A172 (cell line): ENCODE measurements at places on chromosomes 5 and 9. TPM values are rescaled to one million over a fixed set of nuclear protein-coding genes. Genes with fewer than 3 reads are reported as not detected.

DNA sequence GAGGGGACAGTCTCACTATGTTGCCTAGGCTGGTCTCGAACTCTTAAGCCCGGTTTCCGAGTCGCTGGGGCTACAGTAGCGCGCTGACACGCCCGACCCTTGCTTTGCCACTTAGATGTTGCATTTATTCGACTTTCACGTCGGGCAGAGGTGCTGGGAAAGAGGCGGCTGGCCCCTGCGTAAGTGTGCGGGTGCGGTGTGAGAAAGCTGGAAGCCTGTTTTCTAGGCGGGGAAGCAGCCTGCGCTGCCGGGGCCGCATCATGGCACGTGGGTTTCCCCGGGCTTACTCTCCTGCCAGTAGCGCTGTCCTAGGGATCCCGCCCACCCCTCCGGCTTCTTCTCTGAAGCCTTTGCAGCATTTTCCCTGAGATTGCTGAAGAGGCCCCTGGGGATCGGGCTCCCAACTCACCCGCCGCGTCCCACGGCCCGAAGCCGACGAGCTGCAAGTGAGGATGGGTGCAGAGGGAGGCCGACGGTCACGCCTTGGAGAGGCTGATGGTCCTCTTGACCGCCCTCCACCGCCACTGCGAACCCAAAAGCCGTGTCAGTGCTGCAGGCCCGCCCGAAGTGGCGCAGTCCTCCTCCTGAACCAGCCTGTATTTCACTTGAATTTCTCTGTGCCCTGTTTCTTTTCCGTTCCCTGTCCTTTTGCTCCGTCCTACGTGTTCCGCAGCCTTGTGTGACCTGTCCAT, 5.8 kb upstream of the TRIM41 start:
- peak; percentile 61 for DNase-seq

DNA sequence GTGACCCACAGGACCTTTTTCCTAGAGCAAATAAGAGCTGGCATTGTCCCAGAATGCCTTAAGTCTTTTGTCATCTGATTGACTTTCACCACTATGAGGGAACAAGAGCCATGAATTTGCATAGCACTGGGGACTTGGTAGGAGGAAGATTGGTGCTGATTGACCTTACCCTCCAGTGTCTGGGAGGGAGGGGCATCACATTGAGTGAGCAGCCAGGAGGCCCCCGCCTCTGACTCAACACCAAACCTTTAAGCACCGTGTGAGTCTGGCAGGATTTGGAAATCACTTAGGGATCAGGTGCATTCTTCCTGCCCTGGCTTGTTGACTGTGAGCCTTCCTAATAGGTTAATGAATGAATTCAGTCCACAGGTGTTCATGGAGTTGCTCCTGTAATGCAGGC, 40.7 kb downstream of the WNK2 start:
- DNase-seq = no peak

DNA sequence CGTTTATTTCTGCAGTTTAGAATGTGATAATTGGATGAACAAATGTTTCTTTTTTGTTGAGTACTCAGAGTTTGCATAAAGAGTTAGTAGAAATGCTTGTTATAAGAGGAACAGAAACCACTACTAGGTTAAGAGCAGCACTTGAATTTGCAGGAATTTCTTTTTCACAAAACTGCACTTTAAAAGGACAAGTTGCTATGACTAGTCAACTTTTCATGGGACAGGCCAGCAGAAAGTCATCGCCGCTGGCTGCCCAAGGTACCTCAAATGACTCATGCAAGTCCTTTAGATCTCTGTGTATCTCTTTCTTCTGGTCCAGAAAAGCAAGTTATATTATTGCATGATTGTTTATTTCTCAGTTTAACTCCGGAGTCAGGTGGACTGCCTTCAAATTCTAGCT, 97.3 kb upstream of the HMHB1 start:
- DNase-seq = peak; percentile 35

- DNase-seq = no peak
Measured at GRCh38 chr9:81202292-81202691, 487.1 kb downstream of the TLE1 start.

The SIMC1 gene
- 11.8 and 13.2 TPM in 2 replicates for total RNA-seq

DNA sequence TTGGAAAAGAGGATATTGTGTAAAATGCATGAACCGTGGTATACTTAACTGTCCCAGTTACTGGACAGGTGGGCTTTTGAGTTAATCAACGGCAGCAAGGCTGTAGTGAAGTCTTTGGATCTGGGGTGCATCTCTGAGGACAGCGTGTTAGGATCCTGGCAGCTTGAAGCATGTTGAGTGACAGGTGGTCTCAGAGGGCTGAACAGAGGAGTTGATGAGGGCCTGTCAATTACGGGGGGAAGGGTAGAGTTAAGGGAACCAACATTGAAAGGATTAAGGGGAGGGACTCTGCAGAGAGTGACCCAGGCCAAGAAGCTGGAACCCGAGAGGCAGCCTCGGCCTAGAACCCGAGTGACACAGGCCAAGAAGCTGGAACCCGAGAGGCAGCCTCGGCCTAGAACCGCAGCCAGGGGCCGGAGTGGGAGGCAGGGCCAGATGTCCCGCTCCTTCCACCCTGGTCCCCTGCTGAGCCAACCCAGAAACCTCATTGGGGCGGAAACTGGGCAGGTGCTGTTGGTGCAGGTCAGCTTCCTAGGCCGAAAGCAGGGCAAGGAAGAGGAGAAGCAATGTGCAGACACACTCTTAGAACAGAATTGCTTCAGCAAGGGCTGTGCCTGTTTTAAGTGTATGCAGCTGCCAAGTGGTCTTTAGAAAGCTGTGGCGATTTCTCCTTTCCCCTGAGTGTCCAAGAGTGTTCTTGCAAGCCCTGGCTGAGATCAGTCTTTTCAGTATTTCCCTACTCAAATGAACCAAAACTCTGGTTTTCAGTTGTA, 62.0 kb downstream of the ANKRD33B start:
- no peak for DNase-seq

The C9 gene
- total RNA-seq = not detected in 2 replicates

- no peak for DNase-seq
Measured at GRCh38 chr9:80082213-80082612, 510.4 kb downstream of the TLE4 start.

DNA sequence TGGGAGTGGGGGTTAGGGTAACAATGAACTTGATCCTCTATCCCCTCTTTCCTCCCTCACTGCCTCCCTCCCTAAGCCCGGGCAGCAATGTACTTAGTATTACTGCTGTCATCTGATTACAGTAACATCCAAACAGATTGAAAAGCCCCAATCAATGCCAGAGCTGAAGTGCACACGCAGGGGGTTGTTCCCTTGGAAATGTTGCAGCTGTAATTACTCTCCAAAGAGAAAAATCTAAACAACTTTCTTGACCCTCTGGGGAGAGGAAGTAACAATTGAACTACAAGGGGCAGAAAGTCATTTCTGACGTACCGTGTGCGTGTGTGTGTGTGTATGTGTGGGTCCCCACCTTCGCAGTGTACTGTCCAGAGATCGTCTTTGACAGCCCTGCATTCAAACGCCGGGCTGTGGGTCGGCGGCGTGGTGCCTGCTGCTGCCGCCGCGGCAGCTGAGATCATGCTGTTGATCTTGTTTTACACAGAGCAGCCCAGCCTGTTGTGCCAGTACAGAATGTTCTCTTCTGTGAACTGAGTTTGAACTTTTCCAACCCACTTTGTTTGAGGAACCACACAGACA, 66.0 kb upstream of the KLF9 start:
- DNase-seq = no peak
